ENCODE measurements at places on chromosomes 4 and X.

DNA sequence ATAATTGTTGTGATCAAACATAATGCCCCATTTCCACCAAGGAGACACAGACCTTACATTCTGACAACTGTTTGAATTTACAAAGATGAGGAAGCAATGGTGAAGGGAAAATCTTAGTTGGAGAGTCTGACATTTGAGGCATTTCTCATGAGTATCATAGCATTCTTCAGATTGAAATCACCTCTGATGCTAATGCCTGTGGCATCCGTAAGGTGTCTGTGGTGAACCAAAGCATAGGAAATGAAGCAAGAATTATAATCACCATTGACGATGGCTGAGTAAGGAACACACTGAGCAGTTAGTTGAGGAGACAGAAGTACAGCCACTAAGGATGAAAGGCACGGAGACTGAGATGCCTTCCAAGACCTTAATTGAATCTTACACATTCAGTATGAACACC is 575.7 kb downstream of the TRIML1 start:
- no peak for DNase-seq

- peak; percentile 56 for DNase-seq
These were observed at the start of gene FRAS1 for GRCh38 chr4:78057135-78057599. TSS of gene FRAS1 (plus strand) at chr4:78057323. CDS start at chr4:78058010, 687 bp downstream.

DNA sequence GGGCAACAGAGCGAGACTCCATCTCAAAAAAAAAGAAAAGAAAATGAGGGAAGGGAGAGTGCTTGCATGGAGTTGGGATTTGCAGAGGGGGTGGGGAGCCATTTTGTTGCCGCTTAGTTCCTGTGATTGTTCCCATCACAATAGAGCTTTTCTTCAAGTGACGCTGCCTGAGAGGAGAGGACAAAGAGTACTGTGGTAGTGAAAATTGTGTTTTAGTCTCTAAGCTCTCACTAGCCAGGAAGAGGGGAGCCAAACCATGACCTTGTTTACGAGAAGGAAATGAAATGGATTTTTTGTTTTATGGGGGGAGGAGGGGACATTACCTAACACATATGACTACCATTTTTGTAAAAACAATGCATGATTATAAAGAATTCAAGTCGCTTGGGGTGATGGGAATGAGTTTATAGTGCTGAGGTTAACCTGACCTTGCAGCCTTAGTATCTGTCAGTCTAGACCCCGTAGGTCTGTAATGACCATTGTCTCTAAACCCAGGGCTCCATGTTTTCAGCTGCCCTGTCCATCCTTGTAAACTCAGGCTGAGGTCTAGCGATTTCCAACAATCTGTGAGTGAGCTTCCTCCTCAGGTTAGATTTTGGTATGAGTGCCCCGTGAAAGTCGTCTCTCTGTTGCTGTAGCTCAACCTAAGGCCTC is 18.8 kb downstream of the SRD5A3 start:
- DNase-seq, result no peak

DNA sequence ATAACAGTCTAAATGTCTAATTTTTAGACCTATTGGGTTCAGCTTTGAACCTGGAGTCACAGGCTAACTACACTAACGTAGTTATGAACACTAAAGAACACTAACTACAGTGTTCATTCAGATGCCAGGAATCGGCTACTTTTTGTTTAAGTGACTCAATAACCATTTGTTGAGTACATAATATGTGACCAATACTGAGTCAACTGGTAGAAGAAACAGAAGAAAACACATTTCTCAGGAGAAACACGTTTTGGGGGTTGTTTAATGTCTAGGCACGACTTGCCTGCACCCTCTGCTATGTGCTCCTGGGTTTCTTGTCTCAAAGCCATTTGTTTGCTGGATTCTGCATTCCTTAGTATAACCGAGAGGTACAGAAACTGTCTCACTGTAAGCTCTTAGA is 18.6 kb upstream of the CLNK start:
- DNase-seq, result no peak

DNA sequence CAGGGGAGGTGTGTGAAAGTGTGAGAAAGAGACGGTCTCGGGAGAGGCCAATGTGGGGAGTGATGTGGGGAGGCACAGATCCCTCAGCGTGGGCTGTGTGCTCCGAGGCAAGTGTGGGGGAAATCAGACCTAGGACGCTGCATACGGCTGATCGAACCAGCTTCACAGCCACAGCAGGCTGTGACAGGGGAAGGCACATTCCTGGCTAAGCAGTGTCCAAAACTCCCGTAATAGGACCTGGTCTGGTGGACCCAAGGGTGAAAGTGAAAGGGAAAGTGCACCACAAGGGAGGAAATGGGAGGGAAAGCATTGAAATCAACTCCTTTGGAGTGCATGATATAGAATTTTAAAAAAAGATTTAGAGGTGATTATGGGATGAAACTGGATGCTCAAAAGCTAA is 10.9 kb upstream of the RHOXF2 start:
- DNase-seq, result no peak

DNA sequence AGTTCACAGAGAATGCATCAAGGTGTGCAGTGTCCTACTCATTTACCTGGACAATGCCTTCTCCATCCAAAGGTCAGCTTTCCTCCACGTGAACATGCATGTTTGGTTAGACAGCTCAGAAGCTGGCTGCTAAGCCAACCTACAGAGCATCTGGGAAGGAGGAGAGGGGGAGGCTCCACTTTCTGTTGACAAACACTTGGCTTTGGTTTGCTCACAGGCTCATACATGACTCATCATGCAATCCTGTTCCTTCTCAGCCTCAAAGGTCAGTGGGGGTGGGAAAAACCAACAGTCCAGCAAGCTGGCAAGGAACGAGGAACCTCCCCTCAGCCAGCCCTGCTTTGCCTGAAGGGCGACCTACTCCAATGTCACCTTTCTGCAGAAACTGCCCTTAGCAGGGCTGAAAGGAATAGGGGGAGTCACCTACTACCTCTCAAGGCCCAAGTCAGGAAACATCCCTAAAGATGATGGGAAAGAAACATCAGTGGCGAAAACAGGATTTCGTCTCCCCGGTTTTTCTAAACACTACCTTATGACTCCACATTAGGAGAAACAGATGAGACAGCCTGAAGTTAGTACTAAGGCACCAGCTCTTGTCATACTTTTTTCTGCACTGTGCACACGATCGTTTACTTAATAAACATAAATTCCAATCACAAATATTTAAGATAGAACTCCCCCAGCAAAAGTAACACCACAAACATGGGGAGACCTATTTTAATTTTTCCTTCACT is 37.9 kb downstream of the RELL1 start:
- DNase-seq, result no peak

DNA sequence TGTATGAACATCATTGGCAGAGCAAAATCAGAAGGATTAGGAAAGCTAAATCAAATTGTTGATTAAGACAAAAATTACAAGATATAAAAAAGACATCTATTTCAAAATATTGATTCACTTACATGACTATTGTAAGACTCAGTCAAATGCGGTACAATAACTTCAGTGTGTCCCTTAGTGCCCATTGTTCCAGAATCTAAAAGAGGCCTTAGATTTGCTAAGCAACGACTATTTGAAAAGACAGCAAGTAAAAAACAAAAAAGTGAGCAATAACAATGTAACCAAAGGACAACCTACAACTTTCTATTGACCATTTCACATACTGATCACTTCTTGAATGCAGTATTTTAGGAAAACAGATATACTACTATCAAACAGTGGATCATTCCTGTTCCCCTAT is 65.6 kb downstream of the UBA6 start:
- no peak for DNase-seq

DNA sequence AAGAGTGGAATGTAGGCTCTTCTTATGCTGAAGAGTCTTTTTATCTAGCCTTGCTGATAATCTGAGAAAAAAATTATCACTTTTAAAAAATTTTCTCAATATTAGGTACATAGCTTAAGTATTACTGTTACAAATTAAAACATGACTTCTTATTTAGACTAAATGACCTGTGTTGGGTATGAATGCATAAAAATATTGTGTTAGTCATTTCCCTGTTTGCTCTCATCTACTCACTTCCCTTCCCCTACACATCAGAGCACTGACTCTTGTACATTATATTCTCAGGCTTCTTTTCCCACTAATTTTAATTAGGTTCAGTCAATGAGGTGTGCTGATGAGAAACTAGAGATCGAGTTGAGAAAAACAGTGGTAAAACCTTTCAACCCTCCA is 881.0 kb downstream of the PCDH18 start:
- no peak for DNase-seq

DNA sequence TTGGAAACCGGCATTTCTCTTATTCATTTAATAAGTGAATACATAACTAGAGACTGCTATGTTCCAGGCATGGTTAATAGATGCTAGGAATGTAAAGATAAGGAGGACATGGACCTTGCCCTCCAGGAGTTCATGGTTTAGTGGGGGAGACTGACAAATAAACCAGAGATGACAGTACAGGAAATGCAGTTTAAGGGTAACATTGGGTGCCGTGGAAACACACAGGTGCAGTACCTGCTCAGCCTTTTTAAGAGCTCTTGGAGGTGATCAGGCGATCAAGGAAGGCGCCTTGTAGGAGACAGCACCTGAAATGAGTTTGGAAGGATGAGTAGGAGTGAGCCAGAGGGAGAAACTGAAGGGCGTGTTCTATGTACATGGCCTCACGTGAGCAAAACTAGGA is 145.8 kb downstream of the AASDH start:
- DNase-seq, result no peak

- no peak for DNase-seq
These were observed 708 bp downstream of the TMSB4X start for GRCh38 chrX:12975670-12975965.

- no peak for DNase-seq
These were observed 63.7 kb upstream of the TXK start for GRCh38 chr4:48197643-48198237.

DNA sequence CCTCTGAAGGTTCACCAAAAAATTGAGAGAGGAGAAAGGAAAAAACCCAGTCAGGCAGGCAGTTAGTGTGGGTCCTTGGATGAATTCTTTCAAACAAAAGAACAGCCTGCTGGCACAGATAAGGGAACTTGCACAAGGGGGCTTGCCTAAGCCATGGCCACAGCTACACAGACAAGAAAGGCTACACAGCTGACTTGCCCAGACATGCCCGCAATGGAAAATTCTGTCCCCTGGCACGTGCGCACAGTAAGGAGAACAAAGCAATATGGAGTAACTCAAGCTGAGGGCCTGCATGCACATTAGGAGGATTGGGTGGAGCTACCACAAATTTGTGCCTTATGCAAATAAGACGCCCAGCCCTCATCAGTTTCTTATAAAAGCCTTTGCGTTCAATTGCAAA is 512.5 kb upstream of the HTR2C start:
- no peak for DNase-seq

- DNase-seq, result no peak
These were observed 338.3 kb downstream of the STIM2 start for GRCh38 chr4:27198971-27199370.

DNA sequence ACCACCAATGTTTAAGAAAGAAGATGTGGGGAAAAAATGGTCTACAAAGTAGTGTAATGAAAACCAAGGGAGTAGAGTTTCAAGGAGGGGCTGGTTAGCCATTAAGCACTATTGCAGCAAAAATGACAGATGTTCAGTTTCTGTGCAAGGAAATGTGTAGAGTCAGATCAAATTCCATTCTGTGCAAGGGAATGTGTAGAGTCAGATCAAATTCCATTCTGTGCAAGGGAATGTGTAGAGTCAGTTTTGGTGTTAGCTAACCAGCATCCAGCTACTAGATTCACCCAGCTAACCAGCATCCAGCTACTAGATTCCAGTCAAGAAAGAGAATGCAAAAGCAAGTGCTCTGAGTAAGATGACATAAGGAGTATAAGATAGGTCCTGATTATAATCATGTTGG is 208.8 kb downstream of the COX18 start:
- DNase-seq, result no peak

DNA sequence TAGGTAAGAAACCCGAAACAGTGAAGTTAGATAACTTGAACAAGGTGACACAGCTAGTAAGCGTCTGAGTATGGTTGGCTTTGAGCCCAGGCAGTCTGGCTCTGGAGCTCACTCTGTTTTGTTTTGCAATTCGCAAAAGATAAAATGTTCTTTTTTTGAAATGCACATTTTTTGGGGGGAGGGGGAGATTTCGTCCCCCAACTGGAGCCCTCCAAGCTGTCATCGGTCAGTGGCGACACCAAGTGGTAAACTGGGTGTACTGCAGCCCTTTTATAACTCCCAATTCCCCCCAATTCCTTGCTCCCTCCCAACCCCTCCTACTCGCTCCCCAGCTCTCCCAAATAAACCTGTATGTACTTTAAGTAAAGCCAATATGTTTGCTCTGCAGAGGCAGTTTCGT is 2.8 kb upstream of the CLCN5 start:
- DNase-seq, result peak; percentile 40

- no peak for DNase-seq
These were observed 117.8 kb downstream of the EFHC2 start for GRCh38 chrX:44225667-44226066.

DNA sequence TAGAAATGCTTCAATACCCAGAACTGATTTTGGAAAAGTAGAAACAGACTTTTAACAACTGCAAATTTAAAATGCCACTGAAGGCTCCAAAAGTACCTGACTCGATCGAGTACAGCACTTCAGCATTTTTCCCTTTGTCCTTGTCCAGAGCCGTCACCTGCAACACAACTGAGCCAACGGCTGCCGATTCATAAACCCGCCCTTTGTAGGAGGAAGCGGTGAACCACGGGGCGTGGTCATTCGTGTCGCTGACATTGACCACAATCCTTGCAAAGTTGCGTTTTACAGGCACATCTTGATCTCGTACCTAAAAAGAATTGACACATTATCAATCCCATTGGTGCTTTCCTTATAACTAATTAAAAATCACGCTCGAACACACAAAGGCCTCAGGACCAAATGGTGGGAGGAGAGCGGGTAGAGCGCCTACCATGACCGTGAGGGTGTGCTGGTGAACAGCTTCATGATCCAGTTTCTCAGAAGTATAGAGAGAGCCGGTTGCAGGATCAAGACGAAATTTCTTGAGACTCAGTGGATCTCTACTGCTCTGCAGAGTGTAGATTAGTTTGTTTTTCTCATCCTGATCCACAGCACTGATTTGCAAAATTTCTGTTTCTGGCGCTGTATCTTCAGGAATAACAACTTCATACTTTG is 72.8 kb upstream of the MTNR1A start:
- DNase-seq, result no peak

DNA sequence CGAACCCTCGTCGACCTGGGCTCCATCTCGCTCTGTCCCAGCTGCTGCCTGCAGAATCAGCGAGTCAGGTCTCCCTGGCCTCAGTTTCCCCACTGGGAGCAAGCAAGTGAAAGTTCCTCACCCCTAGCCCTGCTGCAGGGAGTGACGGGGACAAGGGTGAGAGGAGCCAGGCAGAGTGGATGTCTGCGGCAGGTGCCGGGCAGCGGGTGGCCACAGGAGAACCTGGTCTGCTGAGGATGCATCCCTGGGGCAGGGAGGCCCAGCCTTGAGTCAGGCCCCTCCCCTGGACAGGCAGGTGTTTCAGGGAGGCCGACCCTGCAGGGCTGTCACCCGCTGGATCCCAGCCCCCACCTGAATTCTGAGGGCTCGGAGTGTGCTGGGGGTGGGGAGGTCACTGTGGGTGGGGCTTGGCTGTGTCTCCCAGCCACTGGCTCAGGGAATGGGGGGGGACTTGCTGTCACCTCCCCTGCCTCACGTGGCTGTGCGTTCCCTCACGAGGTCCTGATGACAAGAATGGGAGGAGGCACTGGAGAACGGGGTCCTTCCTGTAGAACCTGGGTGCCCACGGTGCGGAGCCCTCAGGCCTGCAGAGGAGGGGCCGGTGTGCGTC is 33.2 kb downstream of the LRPAP1 start:
- no peak for DNase-seq

GRCh38 chrX:124228849-124229248 is 103.6 kb upstream of the TEX13D start:
- DNase-seq, result no peak

- DNase-seq, result no peak
These were observed 66.1 kb downstream of the PTTG2 start for GRCh38 chr4:38026158-38026740.
